Tibial nerve (tissue), 4 donors: ENCODE measurements at places on chromosomes 4 and X. TPM values are rescaled to one million over a fixed set of nuclear protein-coding genes. Genes with fewer than 3 reads are reported as not detected.

The TMSB15A gene
- total RNA-seq, result not detected

The PRICKLE3 gene
- 27.8 TPM for total RNA-seq

The P2RY10 gene
- not detected for total RNA-seq

The CXCL1 gene
- 1.3 TPM for total RNA-seq

The AMER1 gene
- 7.1 TPM for total RNA-seq

The FAM53A gene
- 33.7 TPM for total RNA-seq

The SLC16A2 gene
- total RNA-seq, result 9.2 TPM

The KLB gene
- 4.4 TPM for total RNA-seq

The LEF1 gene
- total RNA-seq, result 8.1 TPM

The IL13RA1 gene
- 61.2 TPM for total RNA-seq

The ADAM29 gene
- not detected for total RNA-seq

The BEX1 gene
- not detected for total RNA-seq

The CSAG3 gene
- total RNA-seq, result not detected

The SLC6A14 gene
- not detected for total RNA-seq

- no peak for DNase-seq
These were observed 46.2 kb downstream of the NEK1 start for GRCh38 chr4:169566021-169566818.

DNA sequence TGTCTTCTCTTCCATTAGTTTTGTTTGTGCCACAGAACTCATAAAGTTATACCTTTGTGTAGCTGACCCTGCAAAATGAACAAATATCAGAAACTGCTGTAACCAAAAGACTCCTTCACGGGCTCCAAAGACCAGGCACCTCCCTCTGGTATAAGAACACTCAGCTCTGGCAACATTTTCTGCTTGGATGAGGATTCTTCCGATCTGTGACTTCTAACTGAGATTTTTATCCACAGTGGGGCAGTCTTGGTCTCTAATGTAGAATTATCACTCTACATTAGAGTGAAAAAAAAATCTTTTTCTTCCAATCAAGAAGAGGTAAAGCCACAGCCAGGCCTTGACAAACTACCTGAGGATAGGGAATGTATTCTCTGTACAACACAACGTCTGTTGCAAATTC is 38.5 kb upstream of the PRSS48 start:
- no peak for DNase-seq

- DNase-seq, result no peak
These were observed 13.7 kb downstream of the RASSF6 start for GRCh38 chr4:73606465-73606974.

DNA sequence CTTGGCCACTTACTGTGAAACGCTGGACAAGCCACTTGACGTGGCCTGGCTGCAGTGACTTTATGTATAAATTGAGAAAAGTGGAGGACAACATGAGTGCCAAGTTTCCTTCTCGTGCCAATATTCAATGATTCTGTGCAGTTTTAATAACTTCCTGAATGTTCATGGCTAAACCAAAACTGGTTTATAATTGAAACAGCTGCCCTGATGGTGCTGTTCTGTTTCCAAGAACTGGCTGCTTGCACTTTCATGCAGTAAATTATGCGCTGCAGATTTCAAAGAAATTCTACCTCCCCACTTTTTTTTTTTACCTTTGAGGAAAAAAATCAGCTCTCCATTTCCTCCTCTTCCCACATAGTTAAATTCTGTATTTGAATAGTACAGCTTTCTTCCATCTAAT is 205.2 kb upstream of the CASK start:
- DNase-seq, result no peak

DNA sequence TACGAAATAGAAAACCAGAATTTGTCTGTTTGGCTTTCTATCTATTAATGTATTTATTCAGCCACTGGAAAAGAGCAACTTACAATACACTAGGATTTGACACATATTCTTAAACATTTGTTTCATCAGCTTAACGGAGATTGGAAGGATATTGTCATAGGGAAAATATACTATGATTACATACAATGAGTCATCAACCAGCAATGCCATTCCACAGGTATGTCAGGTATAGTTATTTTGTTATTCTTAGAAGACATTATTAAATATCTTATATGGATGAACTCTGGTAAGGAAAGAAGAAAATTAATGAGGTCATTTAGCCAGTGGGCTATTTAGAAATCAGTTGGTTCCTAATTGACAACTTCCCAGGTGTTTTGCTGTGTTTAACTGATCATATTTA is 926.6 kb downstream of the STIM2 start:
- no peak for DNase-seq

DNA sequence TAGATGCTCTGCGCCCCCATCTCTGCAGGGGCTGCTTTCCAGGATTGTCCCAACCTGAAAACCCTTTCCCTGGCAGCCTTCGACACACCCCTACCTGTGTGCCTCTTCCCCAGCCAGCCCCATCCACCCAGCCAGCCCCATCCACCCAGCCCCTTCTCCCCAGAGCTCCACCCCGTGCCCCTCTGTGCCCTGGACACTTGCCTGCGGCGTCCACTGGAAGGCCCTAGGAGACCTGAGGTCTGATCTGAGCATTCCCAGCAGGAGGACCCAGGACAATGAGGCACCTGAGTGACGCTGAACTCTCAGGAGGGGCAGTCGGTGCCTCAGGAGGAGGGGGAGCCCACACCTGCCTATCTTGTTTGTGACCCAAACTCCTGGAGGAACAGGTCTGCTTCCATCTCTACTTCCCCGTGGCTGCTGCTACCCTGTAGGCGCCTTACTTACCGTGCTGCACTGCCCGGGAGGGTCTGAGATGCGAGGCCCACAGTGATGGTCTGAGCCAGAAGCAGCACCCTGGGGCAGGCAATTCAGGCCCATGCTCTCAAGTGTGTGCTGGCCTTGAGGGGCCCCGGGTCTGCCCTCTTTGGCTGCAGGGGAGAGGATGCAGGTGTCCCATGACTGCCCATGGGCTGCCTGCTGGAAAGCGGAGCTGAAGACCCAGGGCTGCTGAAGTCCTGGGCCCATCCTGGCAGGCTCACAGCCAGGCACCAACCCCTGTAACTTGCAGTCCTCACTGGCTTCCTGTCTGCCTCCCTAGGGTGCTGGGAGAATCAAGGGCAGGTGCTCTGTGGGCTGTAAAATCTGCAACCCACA is 4.9 kb downstream of the LRPAP1 start:
- no peak for DNase-seq

GRCh38 chr4:3705236-3705987 is 60.8 kb upstream of the ADRA2C start:
- DNase-seq, result peak; percentile 4

GRCh38 chr4:15100994-15101695 is 98.9 kb downstream of the CPEB2 start:
- DNase-seq, result no peak

GRCh38 chr4:74933562-74934015 is 673 bp downstream of the PARM1 start:
- DNase-seq, result no peak

DNA sequence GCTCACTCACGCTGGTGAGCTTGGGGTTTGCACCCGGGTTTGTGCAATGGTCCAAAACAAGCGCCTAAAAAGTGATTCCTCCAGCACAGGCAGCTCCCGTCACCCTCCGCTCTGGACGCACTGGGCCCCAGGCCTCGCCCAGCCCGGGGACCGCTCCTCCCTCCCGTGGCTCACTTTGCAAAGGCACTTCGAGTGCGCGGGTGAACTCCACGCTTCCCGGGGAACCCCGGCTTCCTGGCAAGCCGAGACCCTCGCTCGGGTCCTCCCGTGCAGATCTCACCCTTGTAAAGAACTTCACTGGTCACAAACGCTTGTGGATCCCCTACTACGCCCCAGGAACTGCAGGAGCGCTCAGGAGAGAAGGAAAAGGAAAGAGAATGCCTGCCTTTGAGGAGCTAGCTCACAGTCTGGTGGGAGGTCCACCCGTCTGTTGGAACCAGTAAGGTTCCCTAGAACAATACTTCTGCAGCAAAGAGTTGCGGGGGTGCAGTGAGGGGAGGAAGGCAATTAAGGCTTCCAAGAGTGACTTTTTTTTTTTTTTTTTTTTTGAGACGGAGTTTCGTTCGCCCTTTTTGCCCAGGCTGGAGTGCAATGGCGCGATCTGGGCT is at the start of gene CTPS2:
Gene CTPS2, minus strand, starts transcription at position 122 of the 608 bp plus-strand sequence. CDS start 9,767 bp downstream, outside the sequence.
- peak; percentile 36 for DNase-seq

GRCh38 chr4:185833055-185833598 is 21.1 kb upstream of the SORBS2 start:
- no peak for DNase-seq

DNA sequence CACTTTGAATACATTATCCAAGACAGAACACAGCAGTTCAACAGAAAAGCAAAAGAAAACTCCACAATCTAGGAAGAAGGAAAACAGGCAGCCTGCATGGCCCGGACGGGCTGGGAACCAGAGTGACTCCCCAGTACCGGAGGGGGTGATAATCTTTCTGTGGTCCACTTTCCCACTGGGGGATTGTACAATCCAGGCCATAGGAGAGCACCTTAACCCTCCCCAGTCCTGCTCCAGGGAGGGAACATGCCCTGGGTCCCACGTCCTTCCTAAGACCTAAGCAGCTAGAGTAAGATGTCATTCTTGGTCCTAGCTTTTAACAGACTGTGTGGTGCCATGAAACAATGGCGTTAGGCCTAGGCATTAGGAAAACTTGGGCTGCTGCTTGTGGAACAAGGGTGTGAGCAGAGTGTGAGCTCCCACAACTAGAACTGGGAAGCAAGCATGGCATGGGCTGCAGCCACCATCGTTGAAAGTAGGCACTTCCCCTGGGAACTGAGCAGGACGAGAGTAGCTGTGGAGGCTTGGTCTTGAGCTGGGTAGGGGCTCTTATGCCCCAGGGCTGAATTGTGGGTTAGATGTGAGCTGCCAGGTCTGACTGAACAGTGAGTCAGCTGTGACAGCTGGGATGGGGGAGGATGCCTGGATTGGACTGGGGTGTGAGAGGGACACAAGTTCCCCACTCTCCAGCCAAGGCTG is 42.4 kb downstream of the NAT8L start:
- DNase-seq, result no peak

DNA sequence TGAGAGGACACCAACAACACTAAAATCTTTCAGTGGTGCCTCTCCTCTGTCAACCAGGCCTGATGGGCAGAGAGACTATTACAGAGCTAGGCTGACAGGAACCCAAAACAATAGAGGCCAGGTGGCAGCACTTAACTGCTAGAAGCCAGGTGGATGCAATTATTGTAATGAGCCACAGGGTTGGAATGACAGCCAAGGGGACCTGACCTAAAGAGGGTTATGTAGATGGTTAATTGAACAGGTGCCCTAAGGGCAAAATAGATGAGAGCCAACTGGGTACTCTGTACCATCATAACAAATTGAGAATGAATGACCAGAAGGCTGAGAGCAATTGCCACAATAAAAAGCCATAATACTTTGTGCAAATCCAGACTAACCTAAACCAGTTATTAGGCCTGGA is 24.7 kb upstream of the FRAS1 start:
- no peak for DNase-seq

GRCh38 chr4:67256388-67257043 is 288.8 kb downstream of the CENPC start:
- no peak for DNase-seq

DNA sequence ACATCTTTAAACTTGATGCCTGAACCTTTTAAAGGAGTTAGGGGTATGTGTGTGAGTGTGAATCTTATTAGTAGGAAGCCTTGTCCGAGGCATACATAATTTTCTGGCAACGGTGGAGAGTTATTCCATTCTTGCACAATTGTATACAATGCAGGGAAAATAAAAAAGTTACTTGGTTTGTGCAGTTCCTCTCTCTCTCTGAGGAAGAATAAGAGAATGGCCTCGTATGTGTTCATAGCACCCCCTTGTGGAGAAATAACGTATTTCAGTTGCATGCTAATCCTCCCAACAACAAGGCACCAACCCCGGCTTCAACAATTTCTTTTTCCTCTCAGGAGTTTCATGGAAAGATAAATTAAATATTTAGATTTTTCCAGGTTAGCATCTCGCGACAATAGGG is 33.7 kb upstream of the FGF13 start:
- no peak for DNase-seq

- DNase-seq, result no peak
These were observed 480.7 kb downstream of the INPP4B start for GRCh38 chr4:142365391-142365790.

- no peak for DNase-seq
These were observed 62.5 kb upstream of the HOPX start for GRCh38 chr4:56743550-56743949.

GRCh38 chr4:37392521-37393255 is 148.1 kb downstream of the NWD2 start:
- DNase-seq, result peak; percentile 46

DNA sequence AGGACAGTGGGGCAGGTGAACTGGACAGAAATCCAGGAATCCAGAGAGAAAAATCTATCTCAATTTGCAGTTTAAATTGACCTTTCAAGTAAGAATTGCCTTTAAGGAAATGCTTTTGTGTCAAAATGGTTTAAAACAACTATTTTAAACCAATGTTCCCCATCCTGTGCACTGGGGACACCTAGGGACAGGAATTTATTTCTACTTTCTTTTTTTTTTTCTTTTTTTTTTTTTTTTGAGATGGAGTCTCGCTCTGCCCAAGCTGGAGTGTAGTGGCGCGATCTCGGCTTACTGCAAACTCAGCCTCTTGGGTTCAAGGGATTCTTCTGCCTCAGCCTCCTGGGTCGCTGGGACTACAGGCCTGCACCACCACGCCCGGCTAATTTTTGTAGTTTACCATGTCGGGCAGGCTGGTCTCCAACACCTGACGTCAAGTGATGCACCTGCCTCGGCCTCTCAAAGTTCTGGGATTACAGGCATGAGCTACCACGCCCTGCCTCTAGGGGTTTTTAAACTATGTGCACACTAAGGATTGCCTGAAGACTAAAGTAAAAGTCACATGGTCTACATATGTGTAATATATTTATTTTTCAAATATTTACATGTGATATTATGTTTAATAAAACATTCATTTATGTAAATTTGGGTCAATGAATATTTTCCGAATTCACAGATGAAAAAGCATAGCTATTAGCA is 1213.4 kb downstream of the STIM2 start:
- no peak for DNase-seq

DNA sequence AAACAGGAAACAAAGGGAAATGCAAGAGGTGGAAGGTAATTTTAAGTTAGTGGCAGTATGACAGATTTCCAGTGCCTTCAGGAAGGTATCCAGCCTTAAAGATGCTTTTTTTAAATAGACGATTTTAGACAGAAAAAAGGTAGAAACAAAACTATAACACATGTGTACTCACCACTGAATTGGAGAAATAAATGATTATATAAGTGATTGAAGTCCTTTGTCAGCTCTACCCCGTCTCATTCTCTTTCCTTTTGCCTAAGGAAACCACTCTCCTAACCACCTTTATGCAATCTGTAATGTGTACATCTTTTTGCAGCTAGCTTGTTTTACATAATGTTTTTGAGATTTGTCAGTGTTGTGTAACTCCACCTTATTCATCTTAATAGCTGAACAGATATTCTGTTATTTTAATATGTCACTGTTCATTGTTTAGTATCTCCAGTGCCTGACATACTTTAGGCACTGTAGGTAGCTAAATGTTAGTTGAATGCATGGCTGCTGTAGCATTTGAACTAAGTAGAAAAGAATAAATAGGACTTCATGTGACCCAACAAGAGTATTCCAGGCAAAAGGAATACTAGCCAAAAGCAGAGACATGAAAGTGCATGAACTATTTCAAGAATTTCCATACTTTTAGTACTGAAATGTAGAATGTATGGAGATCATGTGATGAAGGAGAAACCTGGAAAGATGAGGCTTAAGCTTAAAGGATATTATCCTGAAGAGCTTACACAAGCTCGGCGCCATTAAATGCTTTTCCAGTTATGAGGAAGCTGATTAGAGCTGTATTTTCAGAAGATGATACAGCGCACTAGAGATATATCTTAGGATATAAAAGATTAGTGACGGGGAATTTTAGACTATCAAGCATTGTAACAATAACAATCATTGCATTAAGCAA is 865 bp downstream of the FAM200B start:
- DNase-seq, result no peak

GRCh38 chr4:84977396-84977795 is 10.9 kb upstream of the WDFY3 start:
- no peak for DNase-seq

- no peak for DNase-seq
These were observed 424.2 kb downstream of the PDGFC start for GRCh38 chr4:156547439-156547838.
